ENCODE measurements at places on chromosomes 4 and X. TPM values are rescaled to one million over a fixed set of nuclear protein-coding genes. Genes with fewer than 3 reads are reported as not detected.

Gene DRP2
- total RNA-seq = not detected

DNA sequence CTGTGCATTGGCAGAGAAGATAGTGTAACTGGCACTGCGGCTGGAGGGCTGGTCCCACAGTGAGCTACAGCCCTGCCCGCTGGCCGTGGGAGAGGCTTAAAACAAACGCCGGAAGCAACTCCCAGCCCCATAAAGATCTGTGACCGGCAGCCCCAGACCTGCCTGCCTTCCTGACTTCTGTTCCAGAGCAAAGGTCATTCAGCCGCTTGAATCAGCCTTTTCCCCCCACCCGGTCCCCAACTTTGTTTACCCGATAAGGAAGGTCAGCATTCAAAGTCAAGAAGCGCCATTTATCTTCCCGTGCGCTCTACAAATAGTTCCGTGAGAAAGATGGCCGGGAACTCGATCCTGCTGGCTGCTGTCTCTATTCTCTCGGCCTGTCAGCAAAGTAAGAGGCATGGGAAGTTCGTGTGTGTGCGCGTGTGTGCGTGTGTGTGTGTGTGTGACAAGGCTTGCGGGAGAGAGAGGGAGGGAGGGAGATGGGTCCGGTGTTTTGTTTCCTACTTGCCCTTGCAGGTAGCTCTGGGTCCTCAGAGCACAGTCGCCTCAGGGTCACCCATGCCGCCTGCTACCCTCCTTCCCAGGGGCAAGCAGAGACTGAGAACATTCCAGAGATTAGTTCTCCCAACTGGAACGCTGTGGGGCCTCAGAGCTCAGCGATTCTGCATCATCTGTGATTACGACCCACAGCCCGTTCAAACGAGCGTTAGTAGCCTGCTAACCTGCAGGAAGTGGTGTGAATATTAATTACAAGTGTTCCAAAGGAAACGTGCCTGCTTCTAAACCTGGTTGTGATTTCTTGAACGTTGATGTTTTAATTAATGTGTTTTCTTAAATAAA lies at the start of gene MGST2:
TSS of gene MGST2 (plus strand) at position 130 of the 840 bp plus-strand sequence. CDS start at position 331, 201 bp downstream.
- peak; percentile 74 for DNase-seq

DNA sequence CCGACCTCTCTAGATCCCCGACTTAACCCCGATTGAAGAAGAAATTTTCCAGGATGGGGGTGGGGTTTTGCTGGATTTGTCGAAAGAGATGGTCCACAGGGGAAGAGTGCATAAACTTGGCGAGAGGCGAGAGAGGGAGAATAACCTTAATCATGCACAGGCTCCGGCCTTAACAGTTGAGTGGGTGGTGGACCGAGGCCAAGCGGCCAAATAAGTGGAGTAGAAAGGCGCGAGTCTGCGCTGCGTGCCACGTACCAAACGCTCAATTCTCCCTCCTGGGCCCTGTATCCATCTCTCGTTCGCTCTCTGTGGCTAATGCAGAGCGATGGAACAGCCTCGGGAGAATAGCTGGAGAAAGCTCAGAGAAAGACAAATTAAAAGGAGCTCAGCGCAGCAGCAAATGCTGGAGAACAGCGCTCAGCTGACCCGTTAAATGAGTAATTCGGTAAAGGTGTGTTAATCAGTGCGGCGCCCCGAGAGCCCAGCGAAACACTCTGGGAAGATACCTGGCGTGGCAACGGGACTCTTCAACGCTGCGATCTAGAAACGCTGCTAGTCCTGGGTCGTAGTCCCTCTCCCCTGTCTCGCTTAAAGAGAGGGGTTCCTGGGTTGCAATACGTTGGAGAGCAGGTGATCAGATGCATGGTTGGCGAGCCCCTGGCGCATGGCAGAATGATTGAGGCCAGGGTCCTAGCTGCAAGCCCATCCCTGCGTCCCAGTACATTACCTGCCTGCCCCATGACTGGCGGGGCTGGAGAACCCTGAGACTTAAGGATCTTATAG lies 887 bp upstream of the IL1RAPL2 start:
- no peak for DNase-seq

- DNase-seq = no peak
Measured at GRCh38 chr4:8876982-8877779, 5.5 kb upstream of the HMX1 start.

DNA sequence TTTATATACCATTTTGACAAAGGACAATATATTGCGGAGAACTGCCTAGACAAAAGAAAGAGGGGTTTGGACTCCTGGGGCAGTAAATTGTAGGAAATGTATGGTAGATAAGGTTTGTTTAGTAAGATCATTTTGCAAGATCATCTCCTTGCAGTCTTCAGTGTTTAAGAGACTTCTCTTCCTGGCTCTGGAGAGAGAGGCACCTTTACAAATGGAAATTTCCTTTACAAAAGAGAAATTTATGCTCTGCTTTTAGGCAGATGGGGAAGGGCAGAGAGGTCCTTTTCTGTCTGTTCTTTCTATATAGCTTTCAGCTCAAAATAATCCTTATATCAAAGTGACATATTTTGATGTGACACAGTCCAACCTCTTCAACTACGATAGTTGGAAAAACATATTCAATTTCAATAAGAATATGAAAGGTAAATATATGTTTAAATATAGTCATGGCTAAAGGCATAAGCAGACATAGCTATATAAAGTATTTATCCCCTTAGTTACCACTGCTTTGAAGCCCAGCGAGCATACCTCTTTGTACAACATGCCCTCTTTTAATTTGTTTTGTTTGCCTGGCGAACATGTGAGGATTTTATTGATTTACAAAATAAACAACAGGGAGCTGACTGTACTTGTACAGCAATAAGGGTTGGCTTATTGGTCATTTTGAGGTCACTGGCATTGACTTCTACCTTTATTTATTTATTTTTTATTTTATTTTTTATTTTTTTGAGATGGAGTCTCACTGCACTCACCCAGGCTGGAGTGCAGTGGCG lies 65.2 kb downstream of the TRIM2 start:
- no peak for DNase-seq

DNA sequence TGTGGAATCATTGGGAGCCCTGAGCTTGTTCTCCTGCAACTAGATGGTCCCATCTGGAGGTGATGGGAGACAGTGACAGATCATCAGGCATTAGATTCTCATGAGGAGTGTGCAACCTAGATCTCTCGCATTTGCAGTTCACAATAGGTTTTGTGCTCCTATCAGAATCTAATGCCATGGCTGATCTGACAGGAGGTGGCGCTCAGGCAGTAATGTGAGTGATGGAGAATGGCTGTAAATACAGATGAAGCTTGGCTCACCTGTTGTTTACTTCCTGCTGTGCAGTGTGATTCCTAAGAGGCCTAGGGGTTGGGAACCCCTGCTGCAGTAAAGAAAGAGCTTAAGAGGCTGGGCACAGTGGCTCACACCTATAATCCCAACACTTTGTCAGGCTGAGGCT lies 42.2 kb upstream of the PUDP start:
- no peak for DNase-seq

Measured in MG63 (cell line).